ENCODE measurements at places on chromosomes 1 and 21. TPM values are rescaled to one million over a fixed set of nuclear protein-coding genes. Genes with fewer than 3 reads are reported as not detected.

GRCh38 chr1:55334160-55334559, 119.0 kb upstream of the USP24 start:
- no peak for DNase-seq
- H3K4me1 ChIP-seq, result no peaks in the 10 kb centered on the region
- no peaks in the 10 kb centered on the region for H3K27me3 ChIP-seq
- no peaks in the 10 kb centered on the region for H3K36me3 ChIP-seq

- H3K27ac ChIP-seq, result no peak overlapping the region
- no peaks in the 10 kb centered on the region for H3K27me3 ChIP-seq
- no peaks in the 10 kb centered on the region for H3K4me1 ChIP-seq
- no peak overlapping the region for H3K4me3 ChIP-seq
These were observed 409.3 kb downstream of the TGFB2 start for GRCh38 chr1:218754477-218754876.

DNA sequence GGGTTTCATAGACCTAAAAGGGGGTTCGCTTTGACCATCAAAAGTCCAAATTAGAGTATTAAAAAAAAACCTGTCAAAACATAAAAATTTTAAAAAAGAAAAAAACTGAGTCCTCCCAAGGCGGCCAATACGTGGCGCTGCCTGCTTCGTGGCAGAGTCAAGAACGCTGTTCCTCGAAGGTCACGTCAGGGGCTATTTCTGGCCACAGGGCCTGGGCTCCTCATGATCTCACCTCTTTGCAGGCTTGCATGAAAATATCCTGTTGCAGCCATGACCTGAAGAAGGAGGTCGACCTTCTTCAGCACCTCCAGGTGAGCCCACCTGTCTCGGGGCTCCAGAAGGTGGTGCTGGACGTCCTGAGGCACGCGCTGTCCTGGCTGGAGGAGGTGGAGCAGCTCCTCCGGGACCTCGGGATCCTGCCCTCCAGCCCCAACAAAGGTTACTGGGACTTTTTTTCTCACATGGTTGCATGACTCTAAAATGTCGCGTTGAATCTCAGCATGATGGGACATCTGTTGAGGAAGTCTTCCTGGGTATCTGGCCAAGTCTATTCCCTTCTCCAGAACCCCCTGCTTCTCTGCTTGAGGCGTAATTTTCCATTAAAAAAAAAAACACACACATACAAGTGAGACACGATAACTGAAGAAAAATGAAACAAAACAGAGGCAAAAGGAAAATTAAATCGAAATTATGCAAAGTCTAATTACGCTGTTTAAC, 80.4 kb upstream of the EFHD2 start:
- peaks cover 15% of the 10 kb centered on the region for H3K4me1 ChIP-seq
- H3K4me3 ChIP-seq, result no peak overlapping the region
- no peaks in the 10 kb centered on the region for H3K27me3 ChIP-seq
- peak; percentile 19 for DNase-seq

- no peaks in the 10 kb centered on the region for H3K36me3 ChIP-seq
- no peaks in the 10 kb centered on the region for H3K27me3 ChIP-seq
- no peaks in the 10 kb centered on the region for H3K4me1 ChIP-seq
- no peak overlapping the region for H3K27ac ChIP-seq
- no peak for DNase-seq
These were observed 528.5 kb downstream of the ADGRL2 start for GRCh38 chr1:82329226-82329625.

GRCh38 chr1:55833529-55834091, 618.4 kb upstream of the USP24 start:
- H3K27ac ChIP-seq, result no peak overlapping the region
- H3K4me1 ChIP-seq, result no peaks in the 10 kb centered on the region

DNA sequence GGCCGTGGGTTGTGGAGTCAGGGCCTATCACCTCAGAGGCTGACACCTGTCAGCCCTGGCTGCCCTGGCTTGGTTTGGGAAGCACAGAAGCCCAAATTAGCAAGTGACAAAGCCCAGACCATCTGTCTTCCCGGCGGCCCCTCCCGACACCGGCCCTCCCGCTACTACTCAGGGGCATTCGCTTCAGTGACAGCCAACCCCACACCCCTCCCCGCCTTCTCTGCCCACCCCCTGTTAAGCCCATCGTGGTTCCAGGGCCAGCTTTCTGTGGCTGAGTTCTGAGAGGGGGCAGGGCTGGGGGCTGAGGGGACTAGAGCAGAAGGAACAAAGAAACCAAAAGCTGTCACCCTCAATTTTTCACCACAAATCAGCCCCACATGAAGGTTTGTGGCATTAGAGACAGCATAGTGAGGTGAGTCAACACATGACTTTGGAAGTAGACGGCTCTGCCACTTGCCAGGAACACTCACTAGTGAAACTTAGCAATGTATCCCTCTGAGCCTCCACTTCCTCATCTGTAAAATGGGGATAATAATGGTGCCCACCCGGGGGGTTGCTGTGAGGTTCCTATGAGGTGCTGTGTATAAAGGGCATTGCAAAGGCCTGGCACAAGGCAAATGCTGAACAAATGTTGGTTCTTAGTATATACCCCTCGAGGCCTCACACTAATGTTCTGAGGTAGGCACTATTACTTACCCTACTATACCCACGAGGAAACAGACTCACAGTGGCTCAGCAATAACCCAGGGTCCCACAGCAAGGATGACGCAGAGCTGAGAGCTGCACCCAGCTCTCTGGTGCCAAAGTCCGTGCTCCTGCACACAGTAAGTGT, 5.2 kb upstream of the TNNI1 start:
- H3K4me1 ChIP-seq, result peaks cover 58% of the 10 kb centered on the region
- H3K27ac ChIP-seq, result peak overlapping the region; percentile 93
- no peak overlapping the region for H3K4me3 ChIP-seq
- no peaks in the 10 kb centered on the region for H3K27me3 ChIP-seq
- H3K36me3 ChIP-seq, result no peaks in the 10 kb centered on the region

DNA sequence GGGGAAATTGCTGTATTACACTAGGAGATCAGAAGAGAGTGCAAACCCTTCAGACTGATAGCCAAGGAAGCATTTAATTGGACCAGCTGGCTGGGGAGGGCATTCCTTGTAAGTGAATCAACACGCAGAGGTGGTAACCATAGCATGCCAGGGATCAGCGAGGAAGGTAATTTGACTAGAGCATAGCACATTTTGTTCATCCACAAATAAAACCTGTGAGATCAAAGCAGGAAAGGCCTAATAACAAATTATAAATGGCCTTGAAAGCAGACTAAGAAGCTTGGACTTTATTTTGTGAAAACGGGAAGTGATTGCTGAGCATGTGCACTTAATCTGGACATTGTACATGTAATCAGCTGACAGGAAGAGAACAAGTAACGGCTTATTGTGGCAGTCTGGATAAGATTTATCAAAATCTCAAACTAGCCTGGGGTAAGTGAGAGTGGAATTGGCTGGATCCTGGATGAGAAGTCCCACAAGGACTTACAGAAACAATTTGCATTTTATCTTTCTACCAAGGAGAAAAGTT, 11.7 kb upstream of the CD55 start:
- DNase-seq, result peak; percentile 37
- H3K4me3 ChIP-seq, result no peak overlapping the region
- H3K4me1 ChIP-seq, result peaks cover 20% of the 10 kb centered on the region
- no peaks in the 10 kb centered on the region for H3K36me3 ChIP-seq

DNA sequence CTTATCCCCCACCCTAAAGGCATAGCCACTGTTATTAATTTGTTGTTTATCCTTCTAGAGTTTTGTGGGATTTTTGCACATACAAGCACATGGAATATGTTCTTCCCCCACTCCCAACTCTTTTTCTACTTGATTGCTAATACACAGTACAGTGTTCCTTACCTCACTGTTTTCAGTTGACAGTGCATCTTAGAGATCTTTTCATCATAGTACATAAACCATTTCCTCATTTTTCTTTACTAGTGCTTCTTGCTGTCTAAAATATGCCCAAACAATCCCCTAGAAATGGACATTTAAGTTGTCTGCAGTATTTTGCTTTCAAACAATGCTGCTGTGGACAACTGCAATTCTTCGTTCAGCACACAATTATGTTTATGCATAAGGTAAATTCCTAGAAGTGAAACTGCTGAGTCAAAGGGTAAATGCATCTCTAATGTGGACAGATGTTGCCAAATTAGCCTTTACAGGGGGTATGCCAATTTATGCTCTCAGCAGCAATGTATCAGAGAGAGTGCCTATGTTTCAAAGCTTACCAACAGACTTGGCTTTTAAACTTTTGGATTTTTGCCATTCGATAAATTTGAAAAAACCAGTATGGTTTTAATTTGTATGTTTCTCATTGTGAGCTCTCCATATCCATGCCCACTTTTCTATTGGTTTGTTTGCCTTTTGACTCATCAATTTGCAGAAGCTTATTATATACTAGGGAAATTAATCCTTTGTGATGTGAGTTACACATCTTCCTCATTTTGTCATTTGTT, 132.6 kb downstream of the MRPS6 start:
- H3K4me3 ChIP-seq, result no peak overlapping the region
- no peak overlapping the region for H3K27ac ChIP-seq
- peaks cover 26% of the 10 kb centered on the region for H3K4me1 ChIP-seq

DNA sequence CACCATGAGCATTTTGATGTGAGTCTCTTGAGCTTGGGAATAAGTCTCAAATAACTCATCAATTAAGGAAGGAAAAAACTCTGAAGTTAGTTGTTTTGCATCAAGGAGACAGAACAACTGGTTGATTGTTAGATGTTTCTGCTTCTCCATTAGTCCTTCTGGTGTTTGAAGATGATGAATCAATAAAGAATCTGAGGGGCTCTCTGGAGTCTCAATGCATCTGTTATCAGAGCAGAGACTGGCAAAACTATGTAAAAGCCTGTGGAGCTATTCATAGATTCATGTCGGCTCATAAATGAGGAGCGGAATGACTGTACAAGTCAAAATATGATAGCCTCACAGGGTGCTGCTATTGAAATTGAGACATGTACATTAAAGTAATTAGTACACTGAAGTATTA, 73.3 kb upstream of the ZC3H11B start:
- H3K27me3 ChIP-seq, result no peaks in the 10 kb centered on the region
- no peak for DNase-seq
- no peak overlapping the region for H3K4me3 ChIP-seq
- H3K27ac ChIP-seq, result no peak overlapping the region
- H3K36me3 ChIP-seq, result no peaks in the 10 kb centered on the region

- no peaks in the 10 kb centered on the region for H3K27me3 ChIP-seq
- no peak overlapping the region for H3K4me3 ChIP-seq
- H3K27ac ChIP-seq, result no peak overlapping the region
- H3K4me1 ChIP-seq, result no peaks in the 10 kb centered on the region
These were observed 530.5 kb downstream of the PTBP2 start for GRCh38 chr1:97252076-97252475.

- no peaks in the 10 kb centered on the region for H3K27me3 ChIP-seq
- DNase-seq, result peak; percentile 83
- no peak overlapping the region for H3K27ac ChIP-seq
- no peak overlapping the region for H3K4me3 ChIP-seq
- no peaks in the 10 kb centered on the region for H3K4me1 ChIP-seq
These were observed 99.4 kb downstream of the KCNJ15 start for GRCh38 chr21:38355992-38356781.

DNA sequence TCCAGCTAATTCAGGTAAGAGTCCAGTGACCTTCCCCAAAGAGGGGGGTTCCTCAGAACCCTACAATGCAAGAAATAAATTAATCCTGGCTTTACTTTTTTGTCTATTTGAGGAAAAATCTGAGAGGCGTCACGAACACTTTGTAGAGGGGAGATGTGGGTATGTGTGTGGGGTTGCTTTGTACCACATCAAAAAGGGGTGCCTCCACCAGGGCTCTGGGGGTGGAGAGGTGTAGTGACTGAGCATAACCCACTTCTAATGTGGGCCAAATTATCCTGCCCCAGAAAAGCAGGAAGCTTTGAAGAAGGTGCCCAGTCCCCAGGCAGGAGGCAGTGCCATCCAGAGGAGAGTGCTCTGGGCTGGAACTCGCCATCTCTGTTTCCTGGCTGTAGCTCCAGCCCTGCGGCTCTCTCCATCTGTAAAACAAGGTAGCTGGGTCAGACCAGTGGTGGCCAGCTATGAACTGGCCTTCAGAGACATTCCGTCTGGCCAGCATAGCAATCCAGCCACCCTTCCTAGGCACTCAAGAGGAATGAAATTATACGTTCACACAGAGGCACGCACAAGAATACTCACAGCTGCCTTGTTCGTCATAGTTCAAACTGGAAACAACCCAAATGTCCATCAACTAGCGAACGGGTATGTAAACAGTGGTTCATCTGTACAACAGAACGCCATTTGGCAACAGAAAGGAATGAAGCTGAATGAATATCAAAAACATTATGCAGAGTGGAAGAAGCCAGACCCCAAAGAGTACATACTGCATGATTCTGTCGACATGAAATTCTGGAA, 45.4 kb upstream of the TNFRSF1B start:
- H3K4me3 ChIP-seq, result no peak overlapping the region
- H3K36me3 ChIP-seq, result no peaks in the 10 kb centered on the region
- H3K27ac ChIP-seq, result no peak overlapping the region
- DNase-seq, result peak; percentile 92

DNA sequence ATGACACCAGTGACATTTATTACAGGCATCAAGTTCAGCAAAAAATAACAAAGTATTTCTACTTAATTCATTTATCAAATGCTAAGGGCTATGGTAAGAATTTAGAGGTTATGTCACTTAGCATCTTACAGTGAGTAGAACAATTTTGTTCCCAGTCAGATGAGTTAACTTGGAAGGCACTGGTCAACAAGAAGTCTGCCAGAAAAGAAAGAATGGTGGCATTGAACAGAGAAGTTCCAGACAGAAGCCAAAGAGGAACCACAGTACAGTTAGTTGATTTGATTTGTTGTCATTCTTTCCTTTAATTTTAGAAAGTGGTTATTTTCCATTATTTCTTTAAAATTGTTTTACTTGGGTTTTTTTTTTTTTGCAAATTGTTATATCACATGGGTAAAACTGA, 232.2 kb upstream of the PKN2 start:
- no peak for DNase-seq
- no peak overlapping the region for H3K4me3 ChIP-seq
- no peaks in the 10 kb centered on the region for H3K27me3 ChIP-seq

- no peaks in the 10 kb centered on the region for H3K4me1 ChIP-seq
- DNase-seq, result no peak
- no peaks in the 10 kb centered on the region for H3K27me3 ChIP-seq
- no peak overlapping the region for H3K27ac ChIP-seq
- H3K4me3 ChIP-seq, result no peak overlapping the region
These were observed 50.3 kb downstream of the PCSK9 start for GRCh38 chr1:55089683-55090082.

DNA sequence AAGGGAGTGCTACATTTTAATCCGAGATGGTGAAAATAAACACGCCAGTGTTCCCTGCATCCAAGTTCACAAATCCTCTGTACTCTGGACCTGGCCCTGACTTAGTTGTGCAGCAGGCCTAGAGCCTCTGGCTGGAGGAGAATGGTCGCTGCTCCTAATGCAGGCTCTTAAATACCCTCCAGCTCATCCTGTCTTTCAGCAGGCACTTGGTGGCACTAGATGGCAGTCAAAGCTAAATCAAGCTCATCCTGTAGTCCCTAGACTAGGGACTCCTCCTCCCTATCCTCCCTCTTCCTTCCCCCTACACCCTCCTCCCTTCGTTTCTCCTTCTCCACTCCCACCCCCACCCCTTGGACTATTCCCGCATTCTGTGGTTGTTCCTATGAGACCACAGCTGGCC, 41.6 kb upstream of the MTR start:
- no peaks in the 10 kb centered on the region for H3K27me3 ChIP-seq
- peak overlapping the region; percentile 83 for H3K27ac ChIP-seq
- DNase-seq, result peak; percentile 30
- H3K4me3 ChIP-seq, result no peak overlapping the region
- peaks cover 17% of the 10 kb centered on the region for H3K4me1 ChIP-seq

- H3K36me3 ChIP-seq, result no peaks in the 10 kb centered on the region
- no peak overlapping the region for H3K27ac ChIP-seq
- H3K27me3 ChIP-seq, result no peaks in the 10 kb centered on the region
- H3K4me1 ChIP-seq, result no peaks in the 10 kb centered on the region
- no peak overlapping the region for H3K4me3 ChIP-seq
These were observed 15.7 kb downstream of the S100A16 start for GRCh38 chr1:153597206-153597605.

Gene OR2T11
- polyA plus RNA-seq, result not detected

Gene HMCN1
- polyA plus RNA-seq, result 12.5 TPM

Gene TXLNA
- polyA plus RNA-seq, result 31.3 TPM
